ENCODE measurements at places on chromosomes 2 and 18.
A peak's percentile ranks its signal among the peaks of the same experiment; 100 is the strongest.

- DNase-seq, result no peak
These were observed 268.0 kb upstream of the TANK start for GRCh38 chr2:160892204-160892603.

DNA sequence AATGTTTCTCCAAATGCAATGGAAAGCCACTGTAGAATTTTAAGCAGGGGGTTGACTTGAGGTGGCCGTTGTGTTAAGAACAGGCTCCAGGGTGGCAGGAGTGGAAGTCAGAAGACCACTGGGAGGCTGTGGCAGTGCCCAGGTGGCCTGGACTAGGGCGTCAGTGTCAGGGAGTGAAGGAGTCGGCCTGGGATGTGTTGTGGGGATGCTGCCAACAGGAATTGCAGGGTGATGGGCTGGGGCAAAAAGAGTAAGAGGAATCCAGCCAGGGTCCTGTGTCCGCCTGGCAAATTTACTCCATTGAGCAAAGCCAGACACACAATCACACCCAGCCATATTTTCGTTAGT is 55.1 kb downstream of the ACAA2 start:
- DNase-seq, result no peak

DNA sequence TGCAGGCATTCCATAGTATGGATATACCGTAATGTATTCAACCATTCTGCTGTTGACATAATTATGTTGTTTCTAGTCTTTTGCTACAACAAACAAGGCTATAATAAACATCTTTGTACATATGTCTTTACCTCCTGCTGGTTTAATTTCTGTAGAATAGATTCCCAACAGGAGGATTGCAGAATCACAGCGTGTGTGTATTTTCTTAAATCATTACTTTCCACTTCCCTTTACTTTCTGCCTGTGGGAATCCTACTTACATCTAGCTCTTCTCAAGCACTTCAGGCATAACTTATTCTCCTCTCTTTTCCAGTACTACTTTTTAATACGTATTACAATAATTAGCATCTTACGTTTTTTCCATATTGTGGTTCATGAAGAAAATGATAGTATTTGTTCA is 13.0 kb upstream of the RIOK3 start:
- no peak for DNase-seq

DNA sequence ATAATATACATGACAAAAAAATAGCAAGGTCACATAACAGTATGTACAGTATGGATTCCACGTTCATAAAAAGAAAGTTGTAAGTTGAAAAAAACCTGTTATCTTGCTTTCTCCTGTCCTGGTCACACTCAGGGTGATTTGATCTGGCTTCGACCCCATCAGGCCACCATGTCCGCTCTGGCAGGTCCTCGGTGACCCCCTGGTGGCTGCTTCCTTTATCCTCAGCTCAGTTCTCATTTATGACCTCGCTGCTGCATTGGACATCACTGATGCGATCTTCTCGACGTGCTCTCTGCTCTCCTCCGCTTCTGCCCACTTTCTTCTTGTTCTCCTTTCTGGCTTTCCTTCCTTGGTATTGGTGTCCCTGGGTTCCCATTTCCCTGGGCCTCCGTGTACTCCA is 29.7 kb downstream of the DGKD start:
- DNase-seq, result no peak

DNA sequence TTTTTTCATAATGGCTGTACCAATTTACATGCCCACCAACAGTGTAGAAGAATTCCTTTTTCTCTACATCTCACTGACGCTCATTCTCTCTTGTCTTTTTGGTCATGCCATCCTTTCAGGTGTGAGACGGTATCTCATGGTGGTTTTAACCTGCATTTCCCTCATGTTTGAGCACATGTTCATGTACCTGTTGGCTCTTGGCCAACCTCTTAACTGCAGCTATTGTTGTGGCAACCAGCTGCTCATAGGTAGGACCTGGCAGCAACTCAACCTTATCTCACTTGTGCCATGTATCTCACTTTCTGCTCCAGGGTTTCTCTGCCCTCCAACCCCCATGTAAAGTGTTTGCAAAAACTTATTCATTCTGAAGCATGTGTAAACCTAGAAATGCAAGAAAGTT is 167.5 kb downstream of the UPP2 start:
- DNase-seq, result no peak

DNA sequence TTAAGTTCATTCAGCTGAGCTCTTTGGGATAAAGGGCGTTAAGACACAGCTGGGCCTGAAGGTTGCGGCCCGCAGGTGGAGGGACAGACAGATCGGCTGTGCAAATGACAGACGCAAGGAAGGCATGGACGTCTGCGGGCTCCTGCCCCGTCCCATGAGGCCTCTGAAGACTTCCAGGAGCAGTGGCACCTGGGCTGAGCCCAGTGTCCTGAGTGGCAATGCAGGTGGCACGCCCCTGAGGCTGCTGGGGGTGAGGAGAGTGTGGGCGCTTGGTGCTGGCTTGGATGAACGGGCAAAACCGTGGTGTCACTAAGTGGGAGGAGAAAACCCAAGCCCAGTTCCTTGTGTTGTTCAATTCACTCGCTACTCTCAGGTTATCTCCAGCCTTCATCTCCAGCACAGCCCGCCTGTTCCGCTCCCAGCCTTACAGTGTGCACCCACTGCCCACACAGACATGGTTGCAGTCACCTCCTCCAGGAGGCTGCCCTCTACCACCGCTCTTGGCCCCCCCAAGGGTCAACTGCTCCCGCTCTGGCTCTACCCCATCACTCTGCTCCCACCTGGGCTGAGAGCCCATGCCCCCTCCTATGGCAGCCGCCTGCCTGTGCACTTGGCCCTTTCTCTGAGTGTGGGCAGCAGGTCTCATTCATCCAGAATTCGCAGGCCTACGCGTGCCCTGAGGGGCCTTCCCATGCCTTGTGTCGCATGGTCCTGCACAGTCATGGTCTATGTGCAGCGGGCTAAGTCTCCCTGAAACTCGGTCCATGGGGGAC is 50.3 kb downstream of the PTGR3 start:
- DNase-seq, result no peak

- DNase-seq, result no peak
These were observed 99.6 kb upstream of the ST3GAL5 start for GRCh38 chr2:85988175-85988913.

GRCh38 chr2:48545244-48545643 is 15.3 kb downstream of the STON1 start:
- no peak for DNase-seq

- DNase-seq, result no peak
These were observed 109.3 kb upstream of the LINC00305 start for GRCh38 chr18:64258111-64258650.

DNA sequence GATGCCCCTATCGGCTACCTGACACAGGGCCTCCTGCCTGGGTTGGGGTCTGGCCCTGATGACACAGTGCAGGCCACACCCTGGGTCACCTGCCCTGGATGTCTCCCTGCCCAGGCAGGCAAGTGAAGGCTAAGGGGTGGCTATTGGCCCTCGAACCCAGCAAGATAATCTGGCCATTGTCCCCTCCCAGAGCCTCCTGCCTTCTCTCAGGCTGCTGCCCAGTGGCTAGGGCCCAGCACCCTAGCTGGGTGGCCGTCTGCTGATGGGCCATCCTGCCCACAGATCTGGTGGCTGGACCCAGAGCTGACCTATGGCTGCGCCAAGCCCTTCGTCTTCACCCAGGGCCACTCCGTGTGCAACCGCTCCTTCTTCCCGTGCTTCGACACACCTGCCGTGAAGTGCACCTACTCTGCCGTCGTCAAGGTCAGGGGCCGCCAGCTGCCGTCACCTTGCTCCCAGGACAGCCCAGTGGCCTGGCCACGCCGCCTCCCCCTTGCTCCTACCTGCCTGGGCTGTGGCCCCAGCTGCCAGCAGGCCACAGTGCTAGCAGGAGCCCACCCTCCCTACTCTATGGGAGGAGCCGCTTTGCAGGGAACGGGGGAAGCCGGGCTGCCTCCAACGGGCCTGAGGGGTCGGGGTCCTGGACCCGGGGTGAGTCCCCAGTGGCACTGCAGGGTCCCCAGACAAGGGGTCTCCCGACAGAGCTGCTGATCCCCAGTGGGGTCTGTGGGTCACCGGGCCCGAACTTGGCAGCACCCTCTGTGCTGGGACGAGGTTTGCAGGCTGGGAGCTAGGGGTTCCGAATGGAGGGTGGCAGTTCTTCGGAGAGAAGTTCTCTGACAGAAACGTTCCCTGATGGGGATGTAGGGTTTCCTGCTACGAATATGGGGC is 4.1 kb downstream of the RNPEPL1 start:
- no peak for DNase-seq

DNA sequence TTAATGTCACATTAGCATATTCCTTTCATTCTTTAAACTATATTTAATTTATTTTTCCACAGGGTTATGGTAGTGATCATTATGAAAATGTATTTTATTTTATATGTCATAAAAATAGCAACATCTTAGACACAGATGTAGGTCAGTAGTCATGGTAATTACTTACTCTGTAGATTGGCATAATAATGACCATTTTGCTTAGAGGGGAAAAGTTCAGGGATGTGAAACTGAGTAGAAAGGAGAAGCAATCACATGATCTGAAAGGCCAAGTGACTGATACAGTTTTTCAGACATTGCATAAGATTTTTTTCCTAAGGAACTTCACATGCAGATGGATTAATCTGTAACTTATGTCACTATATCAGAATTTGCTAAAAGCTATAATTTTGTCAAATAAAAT is 286.9 kb downstream of the CTNNA2 start:
- no peak for DNase-seq

GRCh38 chr18:47618758-47619157 is 311.7 kb downstream of the SMAD2 start:
- no peak for DNase-seq

GRCh38 chr18:3111523-3112240 is 98.7 kb upstream of the LPIN2 start:
- no peak for DNase-seq

- DNase-seq, result peak; percentile 37
These were observed 70.0 kb downstream of the ATP9B start for GRCh38 chr18:79139206-79139605.

- DNase-seq, result no peak
These were observed 191.0 kb downstream of the C1D start for GRCh38 chr2:67871686-67872412.

DNA sequence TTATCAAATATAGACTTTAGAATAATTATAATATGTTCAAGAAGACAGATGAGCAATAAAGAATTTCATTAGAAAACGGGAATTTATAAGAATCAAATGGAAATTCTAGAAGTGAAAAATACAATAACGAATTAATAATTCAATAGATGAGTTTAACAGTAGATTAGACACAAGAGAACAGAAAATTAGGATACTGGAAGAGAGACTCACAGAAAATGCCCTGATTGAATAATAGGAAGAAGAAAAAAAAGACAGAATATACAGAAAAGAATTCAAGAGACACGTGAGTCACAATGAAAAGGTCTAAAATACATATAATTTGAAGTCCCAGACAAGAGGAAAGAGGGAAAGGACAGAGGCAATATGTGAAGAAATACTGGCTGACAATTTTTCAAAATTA is 354.7 kb downstream of the CLIP4 start:
- no peak for DNase-seq

DNA sequence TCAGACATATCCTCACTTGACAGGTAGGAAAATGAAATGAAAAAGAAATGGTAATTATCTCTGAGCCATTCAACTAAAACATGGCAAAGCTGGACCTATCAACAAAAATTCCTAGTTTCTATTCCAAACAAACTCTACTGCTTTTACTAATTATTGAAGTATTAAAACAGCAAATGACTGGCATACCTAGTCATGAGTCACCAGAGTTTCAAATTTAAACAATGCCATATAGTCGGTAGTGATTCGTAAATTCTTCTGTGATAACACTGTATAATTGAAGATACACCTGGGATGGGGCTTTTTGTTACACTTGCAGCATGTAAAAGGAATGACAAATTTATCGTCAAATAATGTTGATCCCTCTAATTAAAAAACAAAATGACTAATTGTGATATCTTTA is 153.1 kb upstream of the THUMPD2 start:
- no peak for DNase-seq

- DNase-seq, result no peak
These were observed 369.7 kb downstream of the INSIG2 start for GRCh38 chr2:118457951-118458350.

DNA sequence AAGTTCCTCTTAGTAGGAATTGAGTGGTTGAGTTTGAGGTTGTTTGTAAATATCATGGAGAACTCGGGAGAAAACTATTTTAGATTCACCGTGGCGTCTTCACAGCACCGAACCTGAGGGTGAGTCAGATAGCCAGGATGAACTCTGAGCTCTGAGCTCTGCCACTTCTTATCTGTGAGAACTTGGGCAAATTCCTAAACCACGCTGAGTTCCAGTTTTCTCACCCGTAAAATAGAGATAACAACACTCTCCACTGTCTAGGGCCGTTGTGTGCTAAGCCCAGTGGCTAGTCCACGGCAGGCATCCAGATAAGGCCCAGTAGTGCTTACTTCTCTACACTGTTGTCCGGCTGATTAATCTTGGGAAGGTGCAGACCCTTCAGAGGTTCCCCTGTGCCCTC is 7.0 kb downstream of the KIF5C start:
- DNase-seq, result no peak

DNA sequence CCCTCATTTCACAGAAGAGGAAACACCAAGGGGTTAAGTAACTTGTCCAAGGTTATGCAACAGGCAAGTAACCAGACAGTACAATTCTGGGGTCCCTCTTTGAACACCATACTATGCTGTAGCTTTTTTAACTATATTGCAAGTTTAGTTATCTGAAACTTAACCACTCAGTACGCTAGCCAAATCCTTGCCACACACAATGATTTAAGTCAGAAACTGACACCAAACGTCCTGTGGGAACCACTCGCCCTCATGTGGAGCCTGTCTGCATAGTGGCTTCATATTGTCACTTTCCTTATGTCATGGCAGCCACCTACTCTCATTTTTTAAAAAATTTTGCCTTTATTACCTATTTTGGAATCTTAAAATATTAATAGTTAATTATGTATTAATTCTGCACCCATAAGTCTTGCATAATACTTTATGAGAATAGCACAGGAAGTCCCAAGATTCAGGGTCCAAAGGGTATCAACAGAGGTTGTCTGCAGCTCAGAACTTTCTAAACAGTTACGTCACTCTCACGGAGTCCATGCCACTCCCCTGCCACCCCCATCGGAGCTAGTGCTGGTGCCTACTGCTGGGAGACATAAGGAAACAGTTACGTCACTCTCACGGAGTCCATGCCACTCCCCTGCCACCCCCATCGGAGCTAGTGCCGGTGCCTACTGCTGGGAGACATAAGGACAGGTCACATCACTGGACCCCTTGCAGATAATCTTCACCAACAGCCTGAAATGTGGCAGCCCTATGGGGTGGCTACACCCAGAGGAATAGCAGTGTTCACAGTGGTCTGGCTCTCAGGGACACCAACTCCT is 99.0 kb downstream of the L3MBTL4 start:
- DNase-seq, result no peak

DNA sequence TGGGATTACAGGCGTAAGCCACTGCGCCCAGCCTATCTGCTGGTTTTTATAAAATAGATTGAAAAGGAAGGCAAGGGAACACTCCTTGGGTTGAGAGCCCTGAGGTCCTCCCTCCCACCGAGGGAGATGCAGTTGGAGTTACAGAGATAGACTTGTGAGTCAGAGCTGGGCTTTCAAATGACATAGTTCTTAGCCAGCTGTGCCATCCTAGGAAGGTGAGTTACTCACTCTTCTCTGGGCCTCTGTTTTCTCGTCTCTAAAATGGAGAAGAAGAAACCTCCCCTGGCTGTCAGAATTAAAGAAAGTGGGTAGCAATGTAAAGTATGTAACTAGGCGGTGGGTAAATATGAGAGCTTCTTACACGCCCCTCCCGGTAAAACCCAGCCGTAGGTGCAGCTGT is 2.4 kb downstream of the LRRFIP1 start:
- no peak for DNase-seq
